ENCODE measurements at places on chromosomes 7 and 10.

- no peak for DNase-seq
Observed at GRCh38 chr7:137975221-137975620, 26.7 kb downstream of the CREB3L2 start.

- DNase-seq, result no peak
Observed at GRCh38 chr7:17690030-17690429, 250.3 kb downstream of the SNX13 start.

GRCh38 chr7:12770227-12770975 lies 83.0 kb downstream of the ARL4A start:
- no peak for DNase-seq

DNA sequence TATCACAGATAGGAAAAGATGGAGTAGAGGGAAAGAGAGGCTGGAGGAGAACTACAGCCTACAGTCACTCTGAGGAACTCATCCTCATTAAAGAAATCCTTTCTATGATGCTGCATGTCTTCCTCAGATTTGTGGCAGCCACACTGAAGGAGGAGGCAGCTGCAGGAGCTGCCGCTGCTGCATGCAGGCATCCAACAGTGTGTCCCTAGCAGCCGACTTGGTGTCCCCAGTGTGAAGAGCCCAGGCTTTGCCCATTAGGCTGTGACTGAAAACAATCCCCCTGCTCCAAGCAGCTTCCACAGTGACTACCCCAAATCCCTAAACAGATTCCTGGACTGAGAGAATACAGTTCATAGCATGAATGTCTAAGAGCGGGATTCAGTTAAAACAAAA lies 23.1 kb downstream of the SKIDA1 start:
- no peak for DNase-seq

- no peak for DNase-seq
Observed at GRCh38 chr10:80166581-80167470, 34.3 kb downstream of the PLAC9 start.

DNA sequence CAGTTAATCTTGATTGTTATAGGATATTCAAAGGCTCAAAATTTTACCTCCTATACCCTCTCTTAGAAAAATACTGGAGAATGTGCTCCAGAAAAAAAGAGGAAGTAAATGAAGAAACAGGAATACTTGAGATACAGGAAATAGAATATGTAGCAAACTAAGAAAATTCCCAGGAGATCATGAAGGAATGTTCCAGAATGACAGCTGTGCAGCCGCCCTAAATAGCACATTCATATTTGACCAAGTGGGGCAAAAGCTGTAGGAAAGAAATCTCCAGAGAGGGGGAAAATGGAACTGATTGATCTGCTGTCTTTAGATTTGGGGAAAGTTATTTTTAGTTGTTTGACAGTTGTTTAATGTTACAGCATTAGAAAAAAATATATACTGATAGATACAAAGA lies 46.2 kb upstream of the ZEB1 start:
- DNase-seq, result no peak

DNA sequence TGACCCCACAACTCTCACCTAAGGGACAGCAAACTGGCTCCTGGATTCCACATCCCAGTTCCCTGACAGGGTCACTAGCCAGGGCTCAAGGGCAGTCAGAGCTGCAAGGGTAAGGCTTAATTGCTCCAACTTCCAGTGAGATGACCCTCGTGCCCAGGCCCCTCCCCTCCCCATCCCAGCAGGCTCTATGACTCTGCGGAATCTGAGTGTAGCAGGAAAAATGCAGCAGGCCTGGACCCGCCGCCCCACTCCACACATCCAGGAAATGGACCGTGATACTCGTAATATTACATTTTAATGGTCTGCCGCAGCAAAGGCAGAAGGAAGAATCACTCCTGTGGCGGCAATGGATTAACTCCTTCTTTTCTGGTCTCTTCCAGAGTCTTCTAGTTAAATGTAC lies 91.7 kb upstream of the CHST15 start:
- DNase-seq, result no peak

GRCh38 chr7:76065016-76065612 lies 17.2 kb downstream of the MDH2 start:
- peak; percentile 27 for DNase-seq

DNA sequence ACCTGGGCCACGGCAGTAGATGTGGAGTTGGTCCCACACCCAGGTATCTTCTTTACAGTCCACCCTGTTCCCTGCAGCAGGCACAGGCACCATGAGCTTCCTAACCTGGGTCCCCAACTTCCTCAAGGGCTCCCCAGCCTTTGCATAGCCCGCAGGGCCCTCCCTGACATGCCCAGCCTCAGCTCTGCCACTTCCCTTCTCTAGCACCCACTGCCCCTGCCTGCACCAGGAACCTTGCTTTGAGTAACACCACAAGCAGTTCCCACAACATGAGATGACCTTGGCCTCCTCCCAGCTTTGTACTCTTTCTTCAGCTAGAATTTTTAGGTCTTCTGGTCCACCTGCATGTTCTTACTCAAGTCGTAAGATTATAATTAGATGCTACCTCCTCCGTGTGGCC lies 92.2 kb upstream of the ZPBP start:
- no peak for DNase-seq

DNA sequence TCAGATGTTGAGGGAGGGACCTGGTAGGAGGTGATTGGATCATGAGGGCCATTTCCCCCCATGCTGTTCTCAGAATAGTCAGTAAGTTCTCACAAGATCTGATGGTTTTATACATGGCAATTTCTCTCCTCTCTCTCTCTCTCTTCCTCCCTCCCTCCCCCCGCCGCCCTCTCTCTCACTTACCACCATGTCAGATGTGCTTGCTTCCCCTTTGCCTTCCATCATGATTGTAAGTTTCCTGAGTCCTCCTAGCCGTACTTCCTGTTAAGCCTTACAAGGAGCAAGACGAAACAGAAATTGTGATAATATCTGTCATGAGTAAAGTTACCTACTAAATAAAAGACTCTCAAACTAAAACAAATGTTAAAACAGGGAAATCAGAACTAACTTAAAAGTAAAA lies 19.9 kb upstream of the GPR141 start:
- no peak for DNase-seq

DNA sequence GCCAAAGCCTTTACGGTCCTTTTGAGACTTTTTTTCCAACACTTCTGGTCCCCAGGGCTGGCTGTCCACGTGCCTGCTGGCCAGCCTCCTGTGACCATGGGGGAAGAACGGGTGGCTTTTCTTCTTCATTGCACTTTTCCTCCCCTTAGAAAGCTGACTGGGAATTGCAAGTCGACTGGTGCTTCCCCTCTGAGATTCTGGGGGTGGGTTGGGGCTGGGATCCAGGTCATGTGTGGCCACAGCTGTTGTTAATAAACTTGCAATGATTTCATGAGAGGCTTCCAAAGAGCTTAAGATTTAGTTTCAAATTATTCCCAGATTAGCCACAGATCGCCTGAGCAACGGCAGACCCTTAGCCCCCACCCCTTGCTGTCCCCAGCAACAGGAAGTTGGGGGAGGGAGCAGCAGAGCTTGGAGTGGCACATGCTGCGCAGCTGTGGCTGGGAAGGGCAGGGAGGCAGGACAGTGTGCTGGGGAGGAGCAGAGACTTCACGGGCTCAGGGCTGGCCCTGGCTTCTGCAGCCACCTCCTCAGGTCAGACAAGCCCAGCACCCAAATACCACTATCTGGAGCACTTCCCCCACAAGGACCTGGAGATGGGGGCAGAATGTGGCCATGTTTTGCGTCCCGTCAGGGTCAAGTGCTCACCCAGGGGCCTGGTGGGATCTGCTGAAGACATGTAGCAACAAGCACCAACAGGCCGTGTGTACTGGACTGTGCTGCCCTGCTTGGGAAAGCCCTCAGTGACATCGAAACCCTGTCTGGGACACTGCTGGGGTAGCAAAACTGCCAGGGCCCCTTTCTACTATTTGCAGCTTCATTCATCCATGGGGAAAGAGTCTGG lies 147.1 kb downstream of the RNF216 start:
- no peak for DNase-seq

DNA sequence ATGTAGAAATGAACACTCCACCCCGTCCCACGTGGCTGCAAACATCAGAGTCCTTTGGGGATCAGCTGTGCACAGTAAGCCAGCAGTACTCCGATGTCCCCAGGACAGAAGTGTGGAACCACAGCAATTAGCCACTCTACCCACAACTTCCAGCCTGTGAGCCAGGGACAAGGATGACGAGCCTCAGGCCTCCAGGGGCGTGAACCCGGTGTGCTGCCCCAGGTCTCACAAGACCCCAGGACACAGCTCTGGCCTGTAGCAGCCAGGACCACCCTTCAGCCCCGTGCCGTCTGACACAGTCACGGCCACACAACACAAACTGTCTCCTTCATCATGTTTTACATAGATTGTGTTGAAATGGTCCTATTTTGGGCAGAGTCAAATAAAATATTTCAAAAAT lies 113.0 kb upstream of the DIP2C start:
- DNase-seq, result no peak

GRCh38 chr10:29424017-29424416 lies 135.1 kb downstream of the LYZL1 start:
- DNase-seq, result no peak

- DNase-seq, result no peak
Observed at GRCh38 chr7:26399736-26400135, 108.1 kb downstream of the SNX10 start.

DNA sequence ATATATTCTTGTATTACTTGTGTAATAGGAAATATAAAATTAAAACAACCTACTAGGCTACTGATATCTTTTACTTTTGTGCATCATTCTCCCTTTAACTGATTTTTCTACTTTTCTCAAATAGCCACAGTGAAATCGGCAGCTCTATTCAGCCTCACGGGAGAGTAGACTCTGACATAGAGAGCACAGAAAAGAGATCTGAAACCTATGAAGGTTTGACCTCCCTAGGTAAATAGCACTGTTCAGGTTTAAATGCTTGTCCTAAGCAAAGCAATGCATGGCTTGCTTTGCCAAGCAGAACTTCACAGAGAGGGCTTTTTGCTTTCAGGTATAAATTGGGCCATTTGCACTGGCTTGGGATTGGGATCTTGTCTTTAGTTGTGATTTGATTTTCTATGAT lies 53.1 kb downstream of the ACADSB start:
- DNase-seq, result no peak

- no peak for DNase-seq
Observed at GRCh38 chr7:50974240-50974639, 191.5 kb upstream of the GRB10 start.

GRCh38 chr7:87850836-87851593 lies 25.1 kb downstream of the SLC25A40 start:
- DNase-seq, result no peak

DNA sequence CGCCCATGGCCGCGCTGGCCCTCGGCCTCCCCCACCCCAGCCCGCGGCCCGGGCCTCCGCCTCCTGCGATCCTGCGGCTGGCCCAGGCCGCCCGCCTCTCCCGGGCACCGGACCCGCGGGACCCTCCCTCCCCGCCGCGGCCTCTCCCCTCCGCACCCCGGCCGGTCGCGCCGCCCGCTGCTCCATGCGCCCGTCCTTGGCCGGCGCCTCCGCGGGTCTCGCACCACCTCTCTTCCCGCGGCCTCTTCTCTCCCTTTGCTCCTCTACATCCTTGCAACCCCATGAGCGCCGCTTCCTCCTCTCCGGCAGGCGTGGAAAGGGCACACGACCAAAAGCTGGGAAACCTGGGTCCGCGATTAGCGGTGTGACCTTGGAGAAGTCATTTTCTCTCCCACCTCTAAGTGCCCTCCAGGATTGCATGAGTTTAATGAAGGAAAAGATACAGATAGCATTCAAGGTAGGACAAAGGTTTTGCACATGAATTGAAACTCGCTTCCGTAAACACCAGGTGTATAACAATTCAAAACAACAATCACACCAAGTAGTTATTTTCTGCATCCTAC lies 448 bp upstream of the SRPK2 start:
- DNase-seq, result peak; percentile 27

Measured in activated CD4-positive, alpha-beta T cell treated with anti-CD3 and anti-CD28 coated beads, Interleukin-2, Interleukin-4, amounts not matched to agents 100 ng/mL and 50 ng/mL, durations not matched to agents 16 hours and 8 hours (primary cell).